Renal cortical epithelial cell (primary cell): ENCODE measurements at places on chromosomes 5 and 9.
A peak's percentile ranks its signal among the peaks of the same experiment; 100 is the strongest.

GRCh38 chr9:7298123-7298522 lies 501.5 kb downstream of the DMAC1 start:
- DNase-seq: no peak

- peak; percentile 71 for DNase-seq
These were observed 3.0 kb downstream of the NUDT2 start for GRCh38 chr9:34332076-34332964.

GRCh38 chr5:75656311-75657003 lies 45.2 kb downstream of the ANKDD1B start:
- DNase-seq: peak; percentile 69

- DNase-seq: peak; percentile 22
These were observed 119.3 kb upstream of the WWC1 start for GRCh38 chr5:168171901-168172759.

GRCh38 chr5:62560786-62561185 lies 17.8 kb upstream of the LRRC70 start:
- no peak for DNase-seq

GRCh38 chr9:117204971-117205370 lies 209.9 kb downstream of the ASTN2 start:
- no peak for DNase-seq

- DNase-seq: no peak
These were observed 54.0 kb upstream of the MCCC2 start for GRCh38 chr5:71533142-71533541.

DNA sequence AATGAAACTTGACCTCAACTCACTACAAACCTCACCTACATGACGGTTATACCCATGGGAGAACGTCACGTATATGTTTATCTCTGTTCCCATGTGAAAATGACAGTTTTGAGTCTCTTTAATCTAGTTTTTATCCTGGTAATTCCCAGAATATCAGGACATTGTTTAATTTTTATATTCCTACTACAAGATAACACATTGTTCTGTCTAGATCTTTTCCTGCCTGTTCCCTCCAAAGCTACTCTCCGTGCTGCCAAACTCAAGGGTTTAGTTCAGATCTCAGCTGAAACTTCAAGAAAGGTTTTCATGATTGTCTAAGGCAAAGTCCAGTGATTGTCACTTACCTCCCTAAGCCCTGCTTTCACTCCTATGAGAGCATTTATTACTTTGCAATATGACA lies 1159.4 kb upstream of the SEMA6A start:
- no peak for DNase-seq
